Cardiac atrium fibroblast (primary cell): ENCODE measurements at places on chromosomes 2 and 18. TPM values are rescaled to one million over a fixed set of nuclear protein-coding genes. Genes with fewer than 3 reads are reported as not detected.

The FOXD4L1 gene
- total RNA-seq: 0.16 TPM in 1 of 2 replicates, not detected in the other

The TMEM37 gene
- total RNA-seq: 2.9 and 7.6 TPM in 2 replicates

The ANKRD30BL gene
- not detected in 2 replicates for total RNA-seq

The IGFBP5 gene
- total RNA-seq: 2.9 and 15.9 TPM in 2 replicates

The MEP1B gene
- not detected in 2 replicates for total RNA-seq

The CLK1 gene
- 33.2 and 40.5 TPM in 2 replicates for total RNA-seq

The RAX gene
- total RNA-seq: not detected in 2 replicates

The LYG1 gene
- not detected in 2 replicates for total RNA-seq

The CHRNG gene
- total RNA-seq: not detected in 2 replicates

The DPYSL5 gene
- total RNA-seq: not detected in 2 replicates

The RAPGEF4 gene
- total RNA-seq: 11.0 and 20.6 TPM in 2 replicates

The C2orf66 gene
- not detected in 2 replicates for total RNA-seq

The RPRM gene
- total RNA-seq: not detected in 2 replicates

The ST8SIA3 gene
- total RNA-seq: not detected in 2 replicates

The AKAIN1 gene
- total RNA-seq: not detected in 2 replicates

The FHOD3 gene
- under 0.01 and 0.18 TPM in 2 replicates for total RNA-seq

The SP100 gene
- 47.7 and 73.1 TPM in 2 replicates for total RNA-seq

The NAB1 gene
- total RNA-seq: 13.4 and 27.5 TPM in 2 replicates

The WDR7 gene
- total RNA-seq: 10.7 and 11.6 TPM in 2 replicates

The FAM136A gene
- total RNA-seq: 24.6 and 28.9 TPM in 2 replicates

The REG3A gene
- not detected in 2 replicates for total RNA-seq

The PSMD1 gene
- total RNA-seq: 63.0 and 73.4 TPM in 2 replicates

The RNF152 gene
- total RNA-seq: 3.6 and 4.4 TPM in 2 replicates

The NT5C1B gene
- not detected in 2 replicates for total RNA-seq

The POTEC gene
- not detected in 2 replicates for total RNA-seq

The CCL20 gene
- total RNA-seq: 0.54 and 0.65 TPM in 2 replicates

The KHK gene
- total RNA-seq: 1.3 TPM in 1 of 2 replicates, not detected in the other

The SIGLEC15 gene
- total RNA-seq: not detected in 2 replicates

The MAB21L4 gene
- total RNA-seq: not detected in 2 replicates

The HOXD10 gene
- total RNA-seq: not detected in 2 replicates

The TTN gene
- under 0.01 and 0.18 TPM in 2 replicates for total RNA-seq

The CNTNAP5 gene
- not detected in 2 replicates for total RNA-seq

The CCDC68 gene
- total RNA-seq: 5.8 and 6.3 TPM in 2 replicates

The CSRNP3 gene
- 0.54 and 1.5 TPM in 2 replicates for total RNA-seq

The PGAP1 gene
- total RNA-seq: 2.5 and 4.2 TPM in 2 replicates

The SERPINB11 gene
- total RNA-seq: not detected in 2 replicates

The NT5DC4 gene
- total RNA-seq: not detected in 2 replicates

The FBLN7 gene
- total RNA-seq: 1.1 and 10.8 TPM in 2 replicates

The ADRA2B gene
- 0.16 and 0.54 TPM in 2 replicates for total RNA-seq

The CFAP53 gene
- not detected in 2 replicates for total RNA-seq

The FIGN gene
- total RNA-seq: 0.36 and 0.81 TPM in 2 replicates

The C2orf15 gene
- not detected in 2 replicates for total RNA-seq

The KCNG2 gene
- total RNA-seq: 2.3 and 9.7 TPM in 2 replicates

The ANKRD29 gene
- 0.65 and 0.90 TPM in 2 replicates for total RNA-seq

The C1GALT1C1L gene
- 0.72 TPM in 1 of 2 replicates, not detected in the other for total RNA-seq

The RAB17 gene
- 0.81 and 1.4 TPM in 2 replicates for total RNA-seq

The LRRC30 gene
- not detected in 2 replicates for total RNA-seq

The FBXO36 gene
- 1.8 TPM in 2 replicates for total RNA-seq

The CPLX4 gene
- total RNA-seq: not detected in 2 replicates

The GBX2 gene
- not detected in 2 replicates for total RNA-seq

The SERPINB8 gene
- total RNA-seq: 6.9 and 8.9 TPM in 2 replicates

The ANKRD30B gene
- not detected in 2 replicates for total RNA-seq

The C2orf49 gene
- total RNA-seq: 8.7 and 20.6 TPM in 2 replicates

The SATB2 gene
- 1.3 and 1.6 TPM in 2 replicates for total RNA-seq

The DNAJC5G gene
- not detected in 2 replicates for total RNA-seq

The VAMP5 gene
- 30.6 and 43.5 TPM in 2 replicates for total RNA-seq

The RAD51AP2 gene
- total RNA-seq: not detected in 2 replicates

The COLEC12 gene
- total RNA-seq: 96.6 and 104 TPM in 2 replicates
